EL (cell line): ENCODE measurements at places on chromosomes 3 and 15.

DNA sequence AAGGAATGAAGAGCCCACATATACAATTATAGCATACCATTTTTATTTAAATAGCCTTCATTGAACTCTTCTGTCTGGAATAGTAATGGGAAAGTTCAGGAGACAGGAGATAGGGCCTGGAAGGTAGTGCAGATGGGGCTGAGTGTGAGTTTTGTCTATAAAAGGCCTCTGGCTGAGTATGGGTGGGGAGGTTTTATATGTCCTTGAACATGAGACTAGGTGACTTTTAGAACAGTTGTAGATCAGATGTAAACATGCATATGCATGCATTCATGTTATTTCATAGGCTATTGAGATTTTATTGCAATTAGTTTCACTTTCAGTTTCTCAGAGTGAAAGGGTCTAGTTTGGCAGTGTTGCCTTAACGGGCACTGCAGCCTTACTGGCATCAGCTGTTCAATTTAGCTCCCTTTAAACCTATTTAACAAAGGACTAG lies 27.1 kb downstream of the CGGBP1 start:
- DNase-seq, result peak; percentile 53

GRCh38 chr3:41448396-41448795 lies 249.1 kb downstream of the CTNNB1 start:
- DNase-seq, result no peak

DNA sequence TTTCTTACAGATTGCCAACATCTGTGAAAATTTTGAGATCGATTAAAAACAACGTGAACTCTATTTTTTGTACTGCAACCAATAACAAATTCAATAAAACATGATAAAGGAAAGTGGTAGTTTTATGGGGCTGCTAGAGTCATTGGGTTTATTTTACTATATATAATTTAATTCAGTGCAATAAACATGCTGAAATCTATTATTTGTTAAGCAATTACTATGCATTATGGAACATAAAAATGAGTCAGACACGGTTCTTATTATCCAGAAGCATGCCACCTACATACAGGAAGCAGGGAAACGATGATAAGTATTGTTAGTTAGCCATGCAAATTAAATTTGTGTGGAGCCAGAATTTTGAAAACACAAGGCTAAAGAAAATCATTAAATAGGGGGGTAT lies 27.2 kb downstream of the NPHP3 start:
- no peak for DNase-seq

GRCh38 chr15:26564361-26564760 lies 208.5 kb downstream of the GABRB3 start:
- no peak for DNase-seq

DNA sequence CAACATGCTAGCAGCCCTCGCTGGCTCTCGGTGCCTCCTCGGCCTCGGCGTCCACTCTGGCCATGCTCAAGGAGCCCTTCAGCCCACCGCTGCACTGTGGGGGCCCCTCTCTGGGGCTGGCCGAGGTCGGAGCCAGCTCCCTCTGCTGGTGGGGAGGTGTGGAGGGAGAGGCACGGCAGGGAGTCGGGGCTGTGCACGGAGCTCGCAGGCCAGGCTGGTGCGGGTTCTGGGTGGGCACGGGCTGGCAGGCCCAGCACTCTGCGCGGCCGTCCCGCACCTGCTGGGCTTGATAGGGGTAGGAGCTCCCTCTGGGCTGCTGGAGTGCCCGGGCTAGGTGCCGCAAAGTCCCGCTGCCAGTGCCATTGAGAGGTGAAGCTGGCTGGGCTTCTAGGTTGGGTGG lies 251.0 kb downstream of the SQOR start:
- no peak for DNase-seq

GRCh38 chr15:29311696-29312095 lies 42.1 kb upstream of the NSMCE3 start:
- DNase-seq, result peak; percentile 13

DNA sequence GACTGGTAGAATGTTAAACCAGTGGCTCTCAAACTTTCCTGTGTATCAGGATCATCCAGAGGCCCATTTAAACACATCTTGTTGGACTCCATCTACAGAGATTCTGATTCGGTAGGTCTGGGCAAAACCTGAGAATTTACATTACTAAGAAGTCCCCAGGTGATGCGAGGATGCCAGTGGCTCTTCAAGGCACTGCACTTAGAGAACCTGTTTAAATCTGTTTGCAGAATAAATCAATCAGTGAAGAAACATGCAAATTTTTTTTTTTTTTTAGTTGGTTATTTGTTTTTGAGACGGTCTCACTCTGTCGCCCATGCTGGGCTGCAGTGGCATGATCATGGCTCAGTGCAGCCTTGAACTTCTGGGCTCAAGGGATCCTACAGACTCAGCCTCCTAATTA lies 117.7 kb upstream of the WNT5A start:
- no peak for DNase-seq

- no peak for DNase-seq
These were observed 556.6 kb downstream of the GABRG3 start for GRCh38 chr15:27527490-27528067.

DNA sequence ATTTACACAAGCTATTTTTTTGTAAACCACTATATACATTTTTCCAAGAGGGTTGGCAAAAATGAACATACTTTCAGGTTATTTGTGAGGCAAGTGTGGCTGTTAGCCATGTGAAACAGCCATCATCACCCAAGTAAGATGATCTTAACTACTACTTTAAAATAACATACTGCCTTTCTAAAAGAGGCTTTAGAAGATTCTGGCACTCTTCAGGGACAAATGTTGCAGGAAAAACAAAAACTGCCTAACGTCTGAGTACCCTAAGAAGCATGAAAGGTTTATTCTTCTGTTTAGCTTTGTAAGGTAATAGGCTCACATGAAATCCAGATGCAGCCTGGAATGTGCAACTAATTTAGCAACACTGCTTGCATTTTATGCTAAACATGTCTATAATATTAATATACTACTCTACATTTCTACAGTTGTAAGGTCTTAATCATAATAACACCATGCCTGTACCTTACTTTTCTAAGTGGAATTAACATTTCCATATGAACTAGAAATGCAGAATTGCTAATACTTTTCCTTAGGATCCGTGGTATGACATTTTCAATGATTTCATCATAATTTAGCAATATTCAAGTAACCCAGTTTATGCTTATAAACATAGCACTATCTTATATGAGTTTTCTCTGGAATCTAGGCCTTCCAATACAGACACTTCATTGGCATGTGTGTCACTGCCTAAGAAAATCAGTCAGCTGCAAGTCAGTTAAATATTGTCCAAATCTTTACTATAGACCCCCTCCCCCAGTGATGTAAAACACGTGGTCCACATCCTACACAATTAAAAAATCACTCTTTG lies 4.5 kb upstream of the LSAMP start:
- no peak for DNase-seq

DNA sequence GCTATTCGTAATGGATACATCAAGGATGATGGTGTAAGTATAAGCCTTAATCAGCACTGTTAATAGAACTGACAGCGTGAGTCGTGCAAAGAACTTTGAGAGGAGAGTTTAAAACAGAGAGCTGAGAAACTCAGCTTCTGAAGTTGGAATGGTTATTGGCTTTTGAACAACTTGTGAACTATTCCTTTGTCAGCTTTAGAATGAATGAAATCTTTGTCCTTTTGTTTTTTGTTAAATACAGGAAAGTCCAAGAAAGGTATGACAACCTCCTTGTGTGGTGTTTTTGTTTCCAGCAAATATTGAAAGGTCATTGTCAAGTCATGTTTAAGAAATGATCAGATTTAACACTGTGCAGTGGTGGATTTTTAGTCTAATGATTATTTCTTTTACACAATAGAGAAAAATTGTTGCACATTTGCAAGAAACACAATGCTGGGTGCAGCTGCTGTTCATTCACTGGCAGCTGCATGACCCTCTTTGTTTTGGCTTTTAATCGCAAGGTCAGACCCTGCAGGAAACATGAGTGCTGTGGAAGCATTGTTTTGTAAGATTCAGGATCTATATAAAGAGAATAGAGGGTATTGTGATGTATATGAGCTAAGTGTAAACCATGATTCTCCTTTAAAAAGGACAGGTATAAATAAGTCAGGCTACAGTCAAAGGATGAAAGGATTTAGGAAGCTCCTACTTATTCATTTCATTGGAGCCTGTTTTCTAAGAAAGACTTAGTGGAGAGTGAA lies 21.7 kb upstream of the ABHD10 start:
- no peak for DNase-seq

GRCh38 chr15:31346367-31347066 lies 19.9 kb downstream of the KLF13 start:
- no peak for DNase-seq

- no peak for DNase-seq
These were observed 7.0 kb upstream of the MANF start for GRCh38 chr3:51378065-51378464.

DNA sequence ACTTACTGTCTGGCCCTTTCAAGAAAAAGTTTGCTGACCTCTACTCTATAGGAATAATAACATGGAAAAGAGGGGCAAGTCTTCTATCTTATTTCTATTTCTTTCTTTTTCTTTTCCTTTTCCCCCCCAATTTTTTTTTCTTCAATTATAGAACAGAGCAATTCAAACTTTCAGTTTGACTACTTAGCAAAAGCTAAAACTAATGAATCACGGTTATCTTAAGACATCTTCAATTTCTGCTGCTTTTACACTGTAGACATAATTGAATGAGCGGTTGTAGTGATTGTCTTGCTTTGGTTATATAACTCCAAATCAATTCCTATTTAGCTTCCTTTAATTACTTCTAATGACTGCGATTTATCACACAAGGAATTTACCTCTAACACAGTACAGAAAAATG lies 74.3 kb upstream of the P2RY1 start:
- DNase-seq, result no peak

GRCh38 chr3:98784042-98784441 lies 20.9 kb downstream of the ST3GAL6 start:
- no peak for DNase-seq

- peak; percentile 45 for DNase-seq
These were observed 2.5 kb downstream of the PFN2 start for GRCh38 chr3:149968216-149968615.

- no peak for DNase-seq
These were observed 137.5 kb upstream of the BFSP2 start for GRCh38 chr3:133262333-133262732.

DNA sequence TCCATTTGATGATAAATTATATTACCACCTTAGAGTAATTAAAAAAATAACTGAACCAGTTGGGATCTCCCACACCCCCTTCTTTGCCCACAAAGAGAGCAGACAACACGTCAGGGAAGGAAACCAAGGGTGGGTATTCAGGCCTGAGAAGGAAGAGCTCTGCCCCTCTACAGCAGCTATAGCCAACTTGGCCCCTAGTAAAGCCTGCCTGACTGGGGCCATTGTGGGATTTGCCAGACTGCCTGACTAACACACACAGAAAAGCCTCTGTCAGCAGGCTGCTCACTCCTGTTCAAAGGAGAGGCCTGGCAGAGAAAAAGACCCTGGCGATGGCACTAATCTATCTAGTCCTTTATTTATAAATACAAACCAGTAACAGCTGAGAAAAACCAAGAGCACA lies 41.4 kb downstream of the ATP8B4 start:
- no peak for DNase-seq

DNA sequence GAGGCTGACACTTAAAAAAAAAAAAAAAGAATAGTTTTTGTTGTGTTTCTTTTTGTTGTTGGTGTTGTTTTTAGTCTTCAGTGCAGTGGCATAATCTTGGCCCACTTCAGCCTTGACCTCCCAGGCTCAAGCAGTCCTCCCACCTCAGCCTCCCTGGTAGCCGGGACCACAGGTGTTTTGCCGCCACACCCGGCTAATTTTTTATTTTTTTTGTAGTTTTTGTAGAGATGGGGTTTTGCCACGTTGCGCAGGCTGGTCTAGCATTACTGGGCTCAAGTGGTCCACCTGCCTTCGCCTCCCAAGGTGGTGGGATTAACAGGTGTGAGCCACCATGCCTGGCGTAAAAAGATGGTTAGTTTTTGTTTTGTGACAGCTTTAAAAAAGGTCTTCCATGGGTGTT lies 30.1 kb downstream of the IGF1R start:
- DNase-seq, result no peak

DNA sequence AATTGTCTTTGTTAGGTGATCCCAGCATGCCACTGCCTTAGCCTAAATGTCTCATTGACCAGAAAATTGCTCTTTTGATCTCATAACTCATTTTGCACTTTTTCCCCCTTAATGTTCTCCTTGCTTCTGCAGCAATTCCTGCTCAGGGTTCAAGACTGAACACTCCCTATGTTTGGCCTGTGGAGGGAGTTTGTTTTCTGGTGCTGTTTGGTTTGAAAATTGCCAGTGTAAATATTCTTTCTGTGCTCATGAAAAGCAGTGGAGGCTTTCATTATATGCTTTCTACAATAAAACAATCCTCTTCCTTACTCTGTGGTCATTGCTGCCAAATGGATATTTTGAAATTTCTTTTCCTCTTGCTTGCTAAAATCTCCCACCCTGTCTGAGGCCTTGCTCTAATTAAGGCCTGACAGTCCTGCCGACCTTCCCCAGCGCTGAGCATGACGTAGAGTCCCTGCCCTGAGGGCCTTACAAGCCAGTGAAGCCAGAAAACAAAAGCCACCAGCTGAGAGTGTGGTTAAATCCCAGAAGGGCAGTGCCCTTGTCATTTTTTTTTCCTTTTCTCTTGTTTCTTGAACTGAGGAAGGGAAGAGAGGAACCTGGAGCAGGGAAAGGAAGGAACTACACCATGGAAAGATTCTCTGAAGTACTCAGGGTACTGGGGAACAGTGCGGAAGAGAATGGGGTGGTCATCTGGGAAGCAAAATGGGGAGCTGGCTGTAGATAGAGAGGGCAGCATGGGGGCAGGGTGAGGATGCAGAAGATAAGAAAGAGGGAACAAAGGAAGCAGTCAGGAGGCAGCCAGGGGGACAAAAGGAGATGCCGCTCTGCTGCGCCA lies 24.8 kb downstream of the ZBTB38 start:
- DNase-seq, result peak; percentile 82

GRCh38 chr15:44790215-44790614 lies 53.9 kb downstream of the TRIM69 start:
- DNase-seq, result no peak

- no peak for DNase-seq
These were observed 100.5 kb downstream of the WDR72 start for GRCh38 chr15:53658827-53659555.

DNA sequence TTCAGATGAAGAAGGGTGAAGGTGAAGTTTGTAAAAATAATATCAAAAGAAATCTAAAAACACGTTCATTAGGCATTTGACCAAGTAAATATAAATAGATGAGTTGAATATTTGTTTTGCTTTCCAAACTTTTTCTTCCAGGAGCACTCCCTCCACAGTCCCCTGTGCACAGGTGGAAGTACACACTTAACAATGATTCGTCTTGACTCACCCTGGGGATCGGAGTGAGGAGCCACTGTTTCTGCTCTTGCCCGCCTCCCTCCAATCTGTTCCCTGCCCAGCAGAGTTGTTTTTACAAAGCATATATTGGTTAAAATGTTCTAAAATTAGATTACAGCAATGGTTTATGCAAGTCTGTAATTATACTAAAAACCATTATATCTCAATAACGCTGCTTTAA lies 175.1 kb downstream of the PTPRG start:
- no peak for DNase-seq

- peak; percentile 17 for DNase-seq
These were observed 266.1 kb upstream of the NR2F2 start for GRCh38 chr15:96064351-96064756.

GRCh38 chr3:185926445-185926844 lies 11.4 kb downstream of the TRA2B start:
- DNase-seq, result no peak

GRCh38 chr3:39521456-39521855 lies 54.0 kb downstream of the MOBP start:
- no peak for DNase-seq
